ENCODE measurements at places on chromosomes 2 and 18. TPM values are rescaled to one million over a fixed set of nuclear protein-coding genes. Genes with fewer than 3 reads are reported as not detected.

The ATG9A gene
- total RNA-seq = 48.5 TPM

The RIT2 gene
- not detected for total RNA-seq

The CDCA7 gene
- 87.2 TPM for total RNA-seq

The PID1 gene
- total RNA-seq = not detected

The UGT1A3 gene
- not detected for total RNA-seq

The SCRN3 gene
- total RNA-seq = 17.1 TPM

The RAX gene
- not detected for total RNA-seq

The CNGA3 gene
- not detected for total RNA-seq

The PLCD4 gene
- total RNA-seq = 0.35 TPM

The PARD6G gene
- total RNA-seq = not detected

The CRYBA2 gene
- total RNA-seq = not detected

The DSC3 gene
- not detected for total RNA-seq

The VAMP8 gene
- 85.0 TPM for total RNA-seq

The PLA2R1 gene
- not detected for total RNA-seq

The SFTPB gene
- not detected for total RNA-seq

The TXNDC2 gene
- total RNA-seq = not detected
